HCEC 1CT (cell line): ENCODE measurements at places on chromosomes 3 and 15.

DNA sequence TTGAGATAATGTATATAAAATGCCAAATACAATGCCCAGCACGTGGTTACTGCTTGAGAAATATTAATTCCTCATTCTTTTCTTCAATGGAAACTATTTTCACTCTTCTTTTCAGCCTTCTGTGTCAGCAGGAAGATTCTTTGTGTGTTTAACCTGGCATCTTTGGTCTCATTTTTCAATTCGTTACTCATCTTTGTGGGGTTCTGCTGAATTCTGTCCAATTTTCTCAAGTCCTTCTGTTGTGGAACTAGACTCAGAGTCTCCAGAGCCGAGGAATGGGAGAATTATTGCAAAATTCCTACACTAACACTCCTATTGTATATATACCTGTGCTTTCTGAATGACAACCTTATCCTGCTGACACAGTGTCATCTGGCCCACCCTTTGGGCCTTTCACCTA, 96.8 kb upstream of the RGMA start:
- DNase-seq = no peak

DNA sequence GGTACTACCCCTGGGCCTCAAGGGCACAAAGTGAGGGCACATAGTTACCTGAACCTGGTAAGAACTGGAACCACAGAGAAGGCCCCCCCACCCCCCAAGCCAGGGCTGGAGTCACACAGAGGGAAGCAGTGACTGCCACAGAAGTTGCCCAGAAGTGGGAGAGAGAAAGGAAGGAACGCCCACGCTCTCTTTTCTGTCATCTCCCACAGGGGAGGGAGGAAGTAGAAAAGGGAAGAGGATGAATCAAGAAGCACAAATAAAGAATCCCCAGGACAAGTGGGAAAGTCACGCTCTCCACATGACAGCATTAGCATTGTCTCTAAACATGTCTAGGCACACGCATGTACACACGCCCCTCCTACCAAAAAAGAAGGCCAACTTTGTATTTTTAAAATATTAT, 114.7 kb upstream of the FRMD4B start:
- DNase-seq = no peak

DNA sequence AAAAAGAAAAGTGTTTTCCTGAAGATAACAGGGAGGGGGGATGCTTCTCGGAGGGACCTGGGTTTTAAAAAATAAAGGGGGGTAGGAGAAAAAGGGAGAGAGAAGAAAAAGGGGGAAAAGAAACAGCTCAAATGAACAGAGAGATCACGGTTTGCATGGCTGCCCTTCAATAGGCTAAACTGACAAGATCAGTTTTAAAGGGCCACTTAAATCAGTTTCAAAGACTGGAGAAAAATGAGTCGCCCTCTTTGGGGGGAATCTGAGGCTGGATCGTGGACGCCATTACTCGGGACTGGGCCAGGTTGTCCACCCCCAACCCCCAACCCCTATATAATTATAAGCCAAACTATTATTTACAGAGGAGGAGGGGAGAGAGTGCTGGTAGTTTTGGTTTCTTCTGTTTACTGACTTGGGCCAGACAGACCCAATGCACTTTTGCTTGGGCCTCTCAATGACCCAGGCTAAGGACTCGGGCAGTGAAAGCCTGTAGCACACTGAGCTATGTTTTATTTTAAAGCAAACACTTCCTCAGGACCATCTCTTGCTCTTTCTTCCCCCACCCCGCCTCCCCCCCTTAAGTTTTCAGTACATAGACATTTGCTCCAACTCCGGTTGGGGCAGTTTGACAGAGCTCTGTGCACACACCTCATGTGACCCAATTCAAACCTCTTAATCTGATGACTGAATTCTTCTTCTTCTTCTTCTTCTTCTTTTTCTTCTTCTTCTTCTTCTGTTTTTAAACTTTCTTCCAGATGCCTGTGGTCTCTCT, 6.3 kb downstream of the NR2F2 start:
- peak; percentile 41 for DNase-seq

GRCh38 chr15:32893421-32893820, 175.6 kb downstream of the GREM1 start:
- no peak for DNase-seq

DNA sequence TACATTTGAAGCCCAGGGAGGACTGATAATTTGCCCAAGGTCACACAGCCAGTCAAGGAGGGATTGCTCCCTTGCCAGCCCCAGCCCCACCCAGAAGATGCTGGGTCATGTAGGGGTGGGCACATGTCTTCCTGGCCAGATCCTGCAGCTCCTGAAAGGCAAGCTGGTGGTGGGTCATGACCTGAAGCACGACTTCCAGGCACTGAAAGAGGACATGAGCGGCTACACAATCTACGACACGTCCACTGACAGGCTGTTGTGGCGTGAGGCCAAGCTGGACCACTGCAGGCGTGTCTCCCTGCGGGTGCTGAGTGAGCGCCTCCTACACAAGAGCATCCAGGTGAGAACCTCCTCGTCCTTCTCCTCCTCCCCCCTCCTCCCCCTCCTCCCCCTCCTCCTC, 13.2 kb downstream of the ISG20 start:
- no peak for DNase-seq

GRCh38 chr3:167840247-167840646, 104.7 kb downstream of the SERPINI1 start:
- no peak for DNase-seq

GRCh38 chr3:141537856-141538255, 51.0 kb downstream of the RASA2 start:
- DNase-seq = no peak

GRCh38 chr3:47096959-47097358, 67.0 kb downstream of the SETD2 start:
- peak; percentile 59 for DNase-seq

GRCh38 chr3:172167892-172168648, 128.7 kb downstream of the FNDC3B start:
- DNase-seq = peak; percentile 27

DNA sequence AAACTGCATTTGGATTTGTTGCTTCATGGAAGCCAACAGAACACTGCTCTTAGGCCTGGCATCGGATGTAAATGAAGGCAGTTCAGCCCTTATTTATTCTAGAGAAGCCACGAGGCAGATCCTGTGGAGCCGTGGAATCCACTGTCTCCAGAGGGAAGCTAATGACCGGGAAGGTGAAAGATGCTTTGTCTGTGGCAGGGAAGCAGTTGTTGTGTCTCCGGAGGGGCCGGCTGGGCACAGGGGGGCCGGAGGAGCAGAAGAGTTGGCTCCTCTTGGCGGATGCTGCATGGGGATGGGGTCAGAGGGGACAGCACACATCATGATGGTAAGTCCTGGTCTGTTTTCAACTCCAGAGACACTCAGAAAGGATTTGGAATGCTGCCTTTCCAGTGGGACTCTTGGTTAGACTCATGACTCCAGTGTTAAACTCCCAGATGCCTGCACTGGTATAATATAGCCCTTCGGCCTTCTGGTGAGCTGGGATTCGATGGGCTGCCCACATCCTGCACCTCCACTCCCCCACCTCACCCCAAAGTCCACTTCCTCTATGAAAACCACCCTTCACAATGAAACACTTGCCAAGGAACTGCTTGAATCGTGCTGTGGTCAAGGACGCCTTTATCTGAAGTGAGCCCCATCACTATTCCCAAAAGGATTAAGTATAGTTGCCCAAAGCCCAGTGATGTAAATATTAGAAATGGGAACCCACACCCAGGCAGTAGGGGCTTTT, 33.6 kb downstream of the TPM1 start:
- DNase-seq = no peak

GRCh38 chr3:10334042-10334441, 13.1 kb upstream of the SEC13 start:
- no peak for DNase-seq

DNA sequence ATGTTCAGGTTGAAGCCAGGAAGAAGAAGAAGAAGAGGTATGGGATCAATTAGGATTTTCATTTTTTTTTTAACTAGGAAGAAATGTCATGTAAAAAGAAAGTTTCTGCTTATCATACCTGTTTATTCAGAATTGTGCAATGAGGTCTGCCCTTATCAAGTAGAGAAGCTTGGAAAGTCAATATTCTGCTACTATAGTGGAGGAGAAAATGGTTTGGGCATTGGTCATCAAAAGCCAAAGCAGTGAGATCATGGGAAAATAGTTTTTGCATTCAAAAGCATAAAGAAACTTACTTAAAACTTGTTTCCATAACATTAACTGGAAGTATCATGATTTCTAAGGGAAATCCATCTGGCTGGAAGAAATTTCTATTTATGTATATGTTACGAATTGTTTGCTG, 1239.2 kb downstream of the NSUN3 start:
- peak; percentile 9 for DNase-seq

DNA sequence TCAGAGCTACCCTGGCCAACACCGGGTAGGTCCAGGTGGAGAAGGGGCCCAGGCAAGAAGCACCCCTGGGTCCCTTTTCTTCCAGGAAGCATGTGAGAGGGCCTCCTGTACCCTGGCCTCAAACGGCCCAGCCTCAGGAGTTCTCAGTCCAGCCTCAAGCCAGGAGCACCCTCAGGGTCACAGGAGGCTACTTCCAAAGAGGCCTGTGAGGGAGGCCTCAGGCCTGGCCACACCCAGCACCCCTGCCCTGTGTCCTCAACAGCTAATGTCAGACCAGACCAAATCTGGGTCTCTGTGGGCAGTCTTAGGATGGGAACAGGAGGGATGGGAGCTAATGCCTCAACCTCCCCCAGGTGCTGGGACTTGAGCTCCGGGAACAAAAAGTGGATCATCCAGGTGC, 23.5 kb downstream of the PTH1R start:
- no peak for DNase-seq

DNA sequence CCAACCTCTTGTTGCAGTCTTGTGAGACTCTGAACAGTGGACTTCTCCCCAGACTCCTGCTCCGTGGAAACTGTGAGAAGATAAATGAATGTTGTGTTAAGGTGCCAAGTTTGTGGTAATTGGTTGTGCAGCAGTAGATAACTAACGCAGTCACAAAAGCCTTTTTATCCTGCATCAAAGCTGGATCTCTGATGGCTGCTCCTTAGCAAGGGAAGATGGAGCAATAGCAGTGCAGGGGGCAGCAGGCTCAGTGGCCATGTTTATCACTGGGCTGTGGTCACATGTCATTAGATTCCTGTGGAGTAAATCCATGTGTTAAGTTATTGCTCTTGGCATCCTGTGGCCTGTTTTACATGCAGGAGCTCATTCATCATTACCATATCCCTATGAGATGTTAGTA, 13.5 kb downstream of the CMTM7 start:
- DNase-seq = no peak

DNA sequence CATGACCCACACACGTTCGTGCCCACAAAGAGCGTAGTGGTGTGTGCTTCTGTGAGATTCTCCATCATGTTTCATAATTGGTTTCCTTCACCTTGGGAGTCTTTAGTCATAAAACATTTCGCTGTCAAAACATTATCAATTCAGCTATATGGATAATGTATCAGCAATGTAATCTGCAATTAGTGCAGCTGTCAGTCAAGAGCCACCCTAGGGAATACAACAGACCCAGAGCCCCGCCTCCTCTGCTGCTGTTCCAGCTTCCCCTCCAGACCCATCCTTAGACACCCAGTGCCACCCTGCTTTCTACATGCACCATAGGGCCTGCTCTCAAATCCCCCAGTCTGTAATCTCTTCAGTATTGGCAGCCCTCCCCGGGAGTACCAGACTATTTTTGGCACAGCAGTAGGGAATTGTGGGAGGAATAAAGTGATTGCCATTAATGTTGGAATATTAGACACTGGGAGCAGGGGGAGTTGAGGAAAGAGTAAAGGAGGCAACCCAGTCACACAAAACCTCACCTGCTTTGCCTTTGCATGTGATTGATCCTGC, 31.5 kb upstream of the C3orf80 start:
- no peak for DNase-seq

- DNase-seq = no peak
Observed at GRCh38 chr3:120451272-120451761, 525 bp upstream of the FSTL1 start.

DNA sequence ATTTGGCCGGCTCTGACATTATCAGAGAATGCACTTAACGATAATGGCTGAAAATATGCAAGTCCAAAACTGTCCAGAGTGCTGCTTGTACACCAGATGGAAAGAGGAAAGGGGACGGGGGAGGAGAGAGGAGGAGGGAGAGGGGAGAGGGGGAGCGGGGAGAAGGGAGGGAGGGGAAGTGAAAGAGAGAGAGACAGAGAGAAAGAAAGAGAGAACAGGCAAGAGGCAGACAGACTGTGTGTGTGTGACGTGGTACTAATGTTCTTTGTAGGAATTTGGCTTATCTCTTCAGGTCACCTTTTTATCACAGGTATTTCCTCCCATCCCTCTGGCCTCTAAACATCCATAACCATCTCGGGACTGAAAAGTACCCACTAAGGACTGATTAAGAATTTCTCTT, 75.1 kb upstream of the LMOD3 start:
- DNase-seq = no peak

DNA sequence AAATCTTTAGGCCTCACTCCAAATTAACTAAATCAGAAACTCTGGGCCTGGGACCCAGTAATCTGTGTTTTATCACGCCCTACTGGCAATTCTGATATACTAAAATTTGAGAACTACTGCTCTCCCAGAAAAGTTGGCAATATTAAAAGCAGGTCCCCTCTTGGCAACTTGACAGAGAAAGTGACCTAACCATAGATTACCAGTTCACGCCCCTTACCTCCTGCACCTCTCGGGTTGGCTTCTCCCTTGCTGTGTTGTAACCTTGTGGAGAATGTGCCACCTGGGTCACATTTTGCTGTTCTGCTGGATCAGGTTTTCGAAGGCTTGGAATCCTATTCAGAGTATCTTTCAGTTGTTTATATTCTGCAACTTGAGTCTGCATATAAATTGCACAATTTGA, 59.1 kb downstream of the GOLIM4 start:
- no peak for DNase-seq

- DNase-seq = no peak
Observed at GRCh38 chr15:55257012-55257670, 32.5 kb downstream of the RAB27A start.

- no peak for DNase-seq
Observed at GRCh38 chr15:58311556-58311955, 120.2 kb upstream of the LIPC start.

GRCh38 chr15:49573421-49573820, 47.2 kb downstream of the FAM227B start:
- DNase-seq = no peak

GRCh38 chr15:60899322-60899966, 329.7 kb downstream of the RORA start:
- DNase-seq = no peak

- no peak for DNase-seq
Observed at GRCh38 chr3:142625153-142625440, 28.9 kb downstream of the PLS1 start.

- no peak for DNase-seq
Observed at GRCh38 chr15:91922646-91923547, 69.4 kb downstream of the SLCO3A1 start.

- DNase-seq = peak; percentile 5
Observed at GRCh38 chr15:99850517-99850916, 117.3 kb upstream of the LYSMD4 start.

GRCh38 chr3:166697495-166697894, 682.6 kb downstream of the ZBBX start:
- no peak for DNase-seq

DNA sequence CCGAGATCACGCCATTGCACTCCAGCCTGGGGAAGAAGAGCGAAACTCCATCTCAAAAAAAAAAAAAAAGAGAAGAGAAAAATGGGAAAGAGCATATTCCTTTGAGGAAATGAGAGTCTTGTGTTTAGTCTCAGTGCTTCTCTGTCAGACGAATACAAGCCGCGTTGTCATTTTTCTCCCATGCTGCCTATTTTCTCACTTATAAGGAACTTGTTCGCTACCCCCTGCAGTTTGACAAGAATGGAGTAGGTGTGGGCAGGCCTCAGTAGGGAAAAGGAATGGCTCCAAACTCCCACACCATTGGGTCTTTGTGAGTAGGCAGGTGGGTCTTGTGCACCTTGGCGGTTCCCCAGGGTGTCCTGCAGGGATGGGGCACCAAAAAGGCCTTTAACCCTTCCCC, 6.5 kb downstream of the GPR160 start:
- DNase-seq = no peak
